Neural progenitor cell (in vitro differentiated cells): ENCODE measurements at places on chromosomes 6 and 20.

GRCh38 chr6:21771626-21772320 lies 178.2 kb downstream of the SOX4 start:
- DNase-seq = no peak

DNA sequence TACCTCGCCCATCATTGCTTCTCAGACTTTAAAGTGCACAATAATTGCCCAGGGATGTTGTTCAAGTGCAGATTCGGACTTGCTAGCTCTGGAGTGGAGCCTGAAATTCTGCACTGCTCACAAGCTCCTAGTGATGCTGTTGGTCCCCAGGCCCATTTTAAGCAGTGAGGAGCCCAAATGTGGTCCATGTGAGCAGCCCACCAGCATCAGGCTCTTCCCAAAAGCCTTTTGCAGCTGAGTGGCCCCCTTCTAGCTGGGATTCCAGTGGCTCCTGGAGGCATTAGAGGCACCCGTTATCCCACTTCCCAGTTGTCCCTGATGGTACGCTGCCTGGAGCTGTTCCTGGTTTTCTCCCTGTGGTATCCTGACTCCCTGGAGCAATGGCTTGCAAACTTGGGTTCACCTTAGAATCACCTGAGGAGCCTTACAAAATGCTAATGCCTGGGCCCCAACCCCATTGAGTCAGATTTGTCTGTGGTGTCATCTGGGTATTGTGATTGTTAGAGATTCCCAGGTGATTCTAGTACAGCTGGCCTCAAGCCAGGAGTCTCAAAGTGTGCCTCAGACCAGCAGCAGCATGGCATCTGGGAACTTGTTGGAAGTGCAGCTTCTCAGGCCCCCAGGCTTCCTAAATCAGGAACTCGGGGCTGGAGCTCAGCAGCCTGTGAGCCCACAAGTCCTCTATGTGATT lies 186.9 kb upstream of the SLC24A3 start:
- DNase-seq = no peak

GRCh38 chr20:61482056-61482887 lies 230.2 kb downstream of the CDH4 start:
- DNase-seq = no peak

- peak; percentile 56 for DNase-seq
These were observed 44.2 kb upstream of the MDGA1 start for GRCh38 chr6:37741757-37742400.

DNA sequence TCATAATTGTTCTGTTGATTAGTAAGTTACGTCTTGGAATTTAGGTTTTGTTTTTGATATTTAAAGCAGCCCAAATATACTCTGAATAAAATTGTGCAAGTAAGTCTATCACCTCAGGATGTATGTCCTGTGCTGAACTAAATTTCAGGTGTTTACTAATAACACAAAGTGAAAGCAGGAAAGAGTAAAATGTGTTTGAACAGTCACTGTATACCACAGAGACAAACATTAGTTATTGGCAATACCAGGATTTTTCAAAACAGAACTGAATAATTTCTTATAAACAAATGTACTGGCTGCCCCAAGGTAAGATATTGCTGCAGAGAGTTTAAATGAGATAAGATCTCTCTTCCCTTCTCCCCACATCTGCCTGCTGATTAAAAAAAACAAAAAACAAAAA lies 404.7 kb upstream of the RUNX2 start:
- DNase-seq = no peak

DNA sequence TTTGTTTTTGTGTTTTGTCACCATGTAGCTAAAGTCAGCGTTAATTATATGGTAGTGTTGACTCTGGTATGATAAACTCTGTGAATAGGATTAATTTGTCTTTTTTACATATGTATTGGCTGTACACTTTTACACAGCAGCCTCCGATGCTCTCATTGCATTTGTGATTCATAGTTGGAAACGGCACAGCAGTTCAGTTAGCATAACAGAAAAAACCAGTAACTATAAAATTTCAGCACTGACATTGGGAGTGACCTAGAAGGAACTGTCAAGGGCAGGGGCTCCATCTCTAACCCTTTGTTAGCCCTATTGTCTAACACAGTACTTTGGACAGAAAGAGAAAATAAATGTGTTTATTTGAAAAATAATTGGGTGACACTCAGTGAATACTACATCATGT lies 5.6 kb upstream of the BEND6 start:
- DNase-seq = no peak

DNA sequence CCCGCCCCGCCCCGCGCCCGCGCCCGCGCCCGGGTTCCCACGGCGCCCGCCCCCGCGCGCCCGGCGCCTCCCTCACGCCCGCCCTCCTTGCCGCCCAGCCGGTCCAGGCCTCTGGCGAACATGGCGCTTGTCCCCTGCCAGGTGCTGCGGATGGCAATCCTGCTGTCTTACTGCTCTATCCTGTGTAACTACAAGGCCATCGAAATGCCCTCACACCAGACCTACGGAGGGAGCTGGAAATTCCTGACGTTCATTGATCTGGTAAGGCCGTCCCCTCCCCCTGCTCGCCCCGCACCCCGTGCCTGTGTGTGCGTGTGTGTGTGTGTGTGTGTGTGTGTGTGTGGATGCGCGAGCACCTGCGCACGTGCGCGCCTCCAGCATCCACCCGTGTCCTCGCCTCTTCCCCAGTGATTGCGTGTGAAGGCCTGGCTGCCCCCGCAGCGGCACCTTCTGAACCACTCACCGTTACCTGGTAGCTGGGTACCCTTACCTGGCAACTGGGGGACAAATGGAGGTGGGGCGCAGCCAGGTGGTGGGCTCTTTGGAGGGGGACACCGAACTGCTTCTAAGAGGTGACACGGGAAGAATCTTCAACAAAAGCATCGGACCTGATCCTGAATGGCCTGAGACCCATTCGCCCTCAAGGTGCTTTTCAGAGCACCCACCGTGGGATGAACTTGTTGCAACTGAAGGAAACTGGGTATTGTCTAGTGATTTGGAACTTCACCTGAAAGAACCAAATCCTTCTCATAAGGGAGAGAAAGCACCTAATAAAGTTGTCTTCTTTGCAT lies at the start of gene AIG1:
Gene AIG1 (plus strand): TSS at position 84 of the 791 bp plus-strand sequence. CDS start 37 bp downstream, at position 121.
- DNase-seq = peak; percentile 85

DNA sequence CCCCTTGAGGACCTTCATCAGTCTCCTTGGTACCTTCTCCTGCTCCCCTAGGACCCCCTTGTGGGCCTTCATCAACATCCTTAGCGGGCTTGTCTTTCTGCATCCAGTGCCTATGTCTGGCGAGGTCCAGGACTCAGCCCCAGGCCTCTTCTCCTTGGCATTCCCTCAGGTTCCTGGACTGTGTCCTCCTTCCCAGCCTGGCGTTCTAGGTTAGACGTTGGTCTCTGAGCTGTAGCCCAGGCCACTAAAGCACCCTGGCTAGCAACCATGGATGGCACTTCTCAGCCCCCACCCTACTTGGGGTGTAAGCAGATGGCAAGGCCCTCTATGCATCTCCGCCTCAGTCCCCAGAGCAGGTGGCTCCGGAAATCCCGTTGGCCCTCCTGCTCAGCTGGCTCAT lies 51.5 kb upstream of the NNAT start:
- no peak for DNase-seq

GRCh38 chr6:160142115-160142715 lies 20.6 kb downstream of the SLC22A1 start:
- no peak for DNase-seq

GRCh38 chr6:132483779-132484679 lies 28.9 kb downstream of the STX7 start:
- DNase-seq = peak; percentile 72

DNA sequence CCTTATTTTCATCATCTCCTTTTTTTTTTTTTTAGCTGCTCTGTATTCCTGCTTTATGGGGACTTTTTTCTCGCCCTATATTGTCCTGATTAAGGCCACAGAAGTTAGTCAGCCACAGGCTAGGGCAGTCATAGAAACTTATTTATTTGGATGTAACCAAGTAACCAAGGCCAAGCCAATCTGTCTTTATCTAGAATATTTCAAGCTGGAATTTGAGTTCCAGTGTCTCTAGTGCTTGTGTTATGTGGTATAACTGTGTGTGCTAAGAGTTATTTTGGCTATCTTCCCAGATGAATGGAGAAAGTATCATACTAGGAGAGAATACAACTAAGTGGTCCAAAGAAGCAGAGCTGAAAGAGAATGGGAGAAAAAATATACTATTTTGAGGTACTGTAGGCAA lies 751.5 kb downstream of the CBLN4 start:
- no peak for DNase-seq

DNA sequence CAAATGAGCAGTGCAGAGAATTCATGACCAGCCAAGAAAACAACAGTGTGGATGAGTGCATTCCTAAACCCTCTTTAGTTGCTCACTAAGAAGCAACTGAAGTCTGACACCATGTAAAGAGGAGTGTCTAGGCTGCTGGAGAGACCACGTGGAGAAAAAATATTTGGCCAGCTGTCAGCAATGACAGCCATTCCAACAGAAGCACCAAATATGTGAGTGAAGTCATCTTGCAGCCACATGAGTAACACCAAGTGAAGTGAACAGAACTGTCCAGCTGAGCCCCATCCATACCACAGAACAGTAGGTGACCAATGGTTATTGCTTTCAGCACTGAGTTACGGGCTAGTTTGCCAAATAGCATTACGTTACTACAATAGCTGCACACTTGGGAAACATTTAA lies 89.4 kb downstream of the TBXT start:
- no peak for DNase-seq

DNA sequence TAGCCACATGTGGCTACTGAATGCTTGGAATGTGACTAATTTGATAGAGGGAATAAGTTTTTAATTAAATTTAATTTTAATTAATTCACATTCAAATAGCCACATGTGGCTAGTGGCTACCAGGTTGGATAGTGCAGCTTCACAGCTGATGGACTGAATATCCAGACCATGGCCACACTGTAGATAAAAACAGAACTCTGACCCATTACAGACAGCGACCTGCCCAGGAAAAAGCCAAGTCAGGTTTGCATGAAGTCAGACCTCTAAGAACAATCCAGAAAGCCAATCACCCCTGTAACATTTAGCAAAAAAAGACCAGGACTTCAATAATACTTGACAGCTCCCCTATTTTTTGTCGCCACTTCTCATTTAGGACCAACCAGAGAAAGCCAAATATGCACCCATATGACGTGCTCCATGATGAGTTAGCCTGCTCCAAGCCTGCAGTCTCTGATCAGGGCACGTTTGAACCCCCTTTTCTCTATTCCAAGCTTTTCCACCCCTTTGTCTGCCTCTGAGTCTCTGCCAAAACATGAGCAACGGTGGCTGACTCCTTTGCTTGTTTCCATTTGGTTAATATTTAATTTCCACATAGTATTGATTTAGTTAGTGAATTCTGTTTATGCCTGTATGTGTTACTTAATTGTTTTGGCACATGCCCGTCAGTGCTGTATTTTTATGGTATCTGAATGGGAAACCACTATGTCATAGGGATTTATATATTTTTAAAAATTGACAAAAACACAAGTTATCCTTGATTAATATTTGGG lies 636.3 kb downstream of the UTRN start:
- no peak for DNase-seq

- DNase-seq = no peak
These were observed 117.2 kb upstream of the ESR1 start for GRCh38 chr6:151690303-151690702.

DNA sequence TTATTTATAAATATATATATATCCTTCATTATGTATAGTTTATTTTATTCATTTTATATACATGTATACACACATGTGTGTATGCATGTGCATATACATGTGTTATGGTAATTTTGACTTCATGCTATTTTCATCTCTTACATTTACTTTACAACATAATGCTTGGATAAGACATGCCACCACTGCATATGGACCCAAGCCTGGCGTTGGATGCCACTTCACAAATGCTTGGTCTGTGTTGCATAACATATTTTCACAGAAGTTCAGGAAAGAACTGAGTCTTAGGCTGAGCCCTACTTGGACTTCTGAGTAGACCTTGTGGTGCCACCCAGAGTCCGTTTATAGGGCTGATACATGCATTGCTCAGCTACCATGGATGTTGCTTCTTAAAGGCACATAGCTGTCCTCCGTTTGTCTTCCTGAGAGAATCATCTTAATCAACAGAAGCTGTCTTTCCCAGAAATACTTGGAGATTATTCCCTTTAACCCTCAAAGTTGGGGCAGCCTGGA lies 337.8 kb downstream of the BTBD3 start:
- no peak for DNase-seq

GRCh38 chr6:135129136-135129856 lies 51.8 kb upstream of the MYB start:
- no peak for DNase-seq

- DNase-seq = no peak
These were observed 149.5 kb downstream of the ANKRD60 start for GRCh38 chr20:58078741-58079522.

- peak; percentile 81 for DNase-seq
These were observed 233.5 kb upstream of the QKI start for GRCh38 chr6:163180874-163181541.

GRCh38 chr20:57751411-57751810 lies 41.6 kb upstream of the PMEPA1 start:
- no peak for DNase-seq
